Caudate nucleus (tissue), 63 donors: ENCODE measurements at places on chromosomes 3 and 15.

- no peak for DNase-seq
Measured at GRCh38 chr3:159821110-159821509, 167.5 kb upstream of the IL12A start.

GRCh38 chr3:128297401-128298138 is 144.3 kb downstream of the EEFSEC start:
- no peak for DNase-seq

- no peak for DNase-seq
Measured at GRCh38 chr3:170725285-170725731, 139.4 kb upstream of the SLC7A14 start.

GRCh38 chr3:111112913-111113312 is 41.3 kb downstream of the NECTIN3 start:
- no peak for DNase-seq

- no peak for DNase-seq
Measured at GRCh38 chr3:27684302-27684701, 37.8 kb downstream of the EOMES start.

- no peak for DNase-seq
Measured at GRCh38 chr3:22474706-22475445, 723.9 kb upstream of the ZNF385D start.
